ENCODE measurements at places on chromosomes 6 and 20.

- DNase-seq = no peak
These were observed 17.9 kb downstream of the MAVS start for GRCh38 chr20:3864518-3864917.

GRCh38 chr6:93418033-93418407 is 1.3 kb downstream of the EPHA7 start:
- DNase-seq = no peak

GRCh38 chr6:93337014-93337413 is 82.3 kb downstream of the EPHA7 start:
- DNase-seq = no peak

- no peak for DNase-seq
These were observed 168.0 kb downstream of the HDGFL1 start for GRCh38 chr6:22737331-22737730.
